ENCODE measurements at places on chromosomes 7 and 10.

DNA sequence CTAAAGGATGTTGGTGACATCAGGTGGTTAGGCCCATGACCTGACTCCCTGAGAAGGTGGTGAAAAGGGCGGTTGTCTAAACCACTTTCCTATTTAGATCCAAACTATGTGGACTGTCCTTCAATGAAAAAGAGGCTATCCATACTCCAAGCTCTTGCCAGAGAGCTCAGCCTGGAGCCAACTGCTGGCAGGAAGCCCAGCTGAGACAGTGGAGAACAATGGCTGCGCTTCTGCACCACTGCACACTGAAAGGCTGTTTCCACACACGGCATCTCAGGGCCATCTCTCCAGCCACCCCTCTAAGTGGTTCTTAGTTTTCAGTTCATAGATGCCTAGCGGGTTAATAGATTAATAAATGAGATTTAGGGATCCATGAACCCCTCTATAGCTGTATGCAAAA is 488.8 kb upstream of the ZMIZ1 start:
- no peak for DNase-seq

DNA sequence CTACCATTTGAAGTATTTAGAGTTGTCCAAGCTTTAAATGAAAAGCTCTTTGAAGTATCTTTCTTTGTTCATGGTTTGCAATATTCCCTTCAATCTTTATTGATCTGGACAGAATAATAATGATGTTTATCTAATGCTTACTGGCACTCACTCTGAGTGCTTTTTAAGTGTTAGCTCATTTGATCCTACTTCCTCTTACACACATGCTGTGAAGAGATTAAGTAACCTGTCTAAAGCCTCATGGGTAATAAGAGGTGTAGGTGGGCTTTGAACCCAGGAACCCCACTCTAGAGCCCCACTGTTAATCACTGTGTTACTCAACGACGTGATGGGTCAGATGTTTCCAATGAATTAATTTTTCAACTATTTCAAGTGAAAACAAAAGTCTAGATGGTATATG is 31.1 kb upstream of the ADD3 start:
- DNase-seq: no peak

DNA sequence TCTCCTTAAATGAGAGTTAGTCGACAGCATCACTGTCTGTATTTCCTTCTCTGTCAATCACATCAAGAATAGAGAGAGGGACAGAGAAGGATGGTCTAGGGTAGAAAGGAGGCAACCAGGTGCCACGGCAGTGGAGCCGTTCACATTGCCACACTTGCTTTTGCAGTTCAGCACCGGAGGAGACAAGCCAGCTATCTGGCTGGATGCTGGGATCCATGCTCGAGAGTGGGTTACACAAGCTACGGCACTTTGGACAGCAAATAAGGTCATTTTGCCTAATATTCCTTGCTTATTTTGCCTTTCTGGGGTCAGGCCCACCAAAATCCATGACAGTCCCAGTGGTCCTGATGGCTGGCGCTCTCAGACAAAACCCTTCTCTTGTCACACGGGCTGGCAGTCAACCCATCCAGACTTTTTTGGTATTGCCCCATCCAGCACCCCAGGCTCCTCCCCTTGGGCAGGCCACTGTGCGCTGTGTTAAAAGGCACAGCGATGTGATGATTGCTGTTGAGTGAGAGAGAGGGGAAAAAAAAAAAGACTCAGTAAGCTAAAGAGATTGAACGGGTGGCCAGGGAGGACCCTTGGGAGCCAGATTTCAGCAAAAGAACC is 8.4 kb downstream of the CPA2 start:
- DNase-seq: no peak

DNA sequence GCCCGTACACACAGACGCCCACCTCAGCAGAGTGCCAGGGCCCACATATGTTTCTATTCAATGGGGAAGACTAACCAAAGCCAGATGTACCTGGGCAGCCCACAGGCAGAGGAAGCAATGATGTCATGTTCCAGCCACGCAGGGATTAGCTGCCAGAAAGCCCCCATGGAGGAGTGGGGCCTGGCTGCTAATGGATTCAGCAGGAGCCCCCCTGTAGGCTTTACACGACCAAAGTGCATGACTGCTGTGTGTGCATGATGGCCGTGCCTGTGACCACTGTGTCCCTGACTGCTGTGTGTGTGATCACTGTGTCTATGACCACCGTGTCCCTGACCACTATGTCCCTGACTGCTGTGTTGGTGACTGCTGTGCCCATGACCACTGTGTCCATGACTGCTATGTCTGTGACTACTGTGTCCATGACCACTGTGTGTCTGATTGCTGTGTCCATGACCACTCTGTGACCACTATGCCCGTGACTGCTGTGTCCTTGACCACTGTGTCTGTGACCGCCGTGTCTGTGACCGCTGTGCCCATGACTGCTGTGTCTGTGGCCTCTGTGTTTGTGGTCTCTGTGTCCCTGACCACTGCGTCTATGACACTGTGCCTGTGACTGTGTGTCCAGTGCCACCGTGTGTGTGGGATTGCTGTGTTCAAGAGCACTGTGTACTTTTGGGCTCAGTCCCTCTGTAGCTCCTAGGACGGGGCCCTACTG is 409.3 kb downstream of the RPS24 start:
- no peak for DNase-seq

GRCh38 chr7:76377186-76377918 is 18.6 kb upstream of the YWHAG start:
- DNase-seq: no peak

DNA sequence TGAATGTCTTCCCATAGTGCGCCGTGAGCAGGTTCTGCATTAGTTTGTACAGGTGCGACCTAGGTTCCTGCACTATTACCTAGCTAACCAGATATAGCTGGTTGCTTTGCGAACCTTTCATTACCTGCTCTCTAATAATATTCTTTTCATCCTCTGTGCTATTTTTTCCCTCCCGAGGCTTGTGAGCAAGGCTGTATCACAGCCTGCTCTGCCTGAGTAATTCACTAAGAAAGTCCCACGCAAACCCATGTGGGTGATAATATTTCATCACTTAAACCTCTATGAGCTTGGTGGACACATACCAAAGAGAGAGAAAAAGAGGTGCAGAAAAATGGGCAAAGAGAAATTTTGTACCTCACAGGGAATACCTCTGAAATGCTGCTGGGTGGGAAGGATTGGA is 8.4 kb downstream of the INHBA start:
- DNase-seq: no peak

- DNase-seq: no peak
Observed at GRCh38 chr7:54874804-54875203, 115.8 kb upstream of the SEC61G start.

- no peak for DNase-seq
Observed at GRCh38 chr10:28902215-28902614, 224.9 kb downstream of the BAMBI start.

DNA sequence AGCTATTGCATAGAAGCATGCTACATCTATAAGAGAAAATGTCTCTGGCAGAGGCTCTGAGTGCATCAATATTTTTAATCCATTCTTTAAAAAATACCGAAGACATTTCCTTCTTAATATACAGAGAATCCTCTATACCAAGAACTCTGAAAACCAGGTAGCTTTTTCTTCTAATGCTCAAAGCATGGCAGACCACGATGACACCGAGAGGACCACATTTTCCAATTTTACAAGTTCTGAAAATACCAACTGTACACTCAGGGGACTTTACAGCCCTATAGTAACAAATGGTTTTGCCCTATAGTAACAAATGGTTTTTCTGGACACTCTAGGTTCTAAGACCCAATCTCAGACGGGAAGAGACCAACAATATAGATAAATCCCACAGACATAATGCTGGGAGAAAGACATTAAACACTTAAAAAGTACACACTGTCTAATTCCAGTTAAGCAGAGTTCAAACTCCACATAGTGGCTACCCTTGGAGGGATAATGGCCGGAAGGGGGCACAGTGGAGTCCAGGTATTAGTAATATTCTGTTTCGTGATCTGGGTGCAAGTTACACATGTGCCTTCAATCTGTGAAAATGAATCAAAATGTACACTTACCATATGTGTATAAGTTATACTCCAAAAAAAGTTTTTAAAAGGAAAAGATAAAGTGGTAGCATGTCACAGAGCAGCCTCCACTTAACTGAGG is 26.2 kb downstream of the CCDC6 start:
- no peak for DNase-seq

- no peak for DNase-seq
Observed at GRCh38 chr7:31084226-31084625, 32.1 kb downstream of the ADCYAP1R1 start.

DNA sequence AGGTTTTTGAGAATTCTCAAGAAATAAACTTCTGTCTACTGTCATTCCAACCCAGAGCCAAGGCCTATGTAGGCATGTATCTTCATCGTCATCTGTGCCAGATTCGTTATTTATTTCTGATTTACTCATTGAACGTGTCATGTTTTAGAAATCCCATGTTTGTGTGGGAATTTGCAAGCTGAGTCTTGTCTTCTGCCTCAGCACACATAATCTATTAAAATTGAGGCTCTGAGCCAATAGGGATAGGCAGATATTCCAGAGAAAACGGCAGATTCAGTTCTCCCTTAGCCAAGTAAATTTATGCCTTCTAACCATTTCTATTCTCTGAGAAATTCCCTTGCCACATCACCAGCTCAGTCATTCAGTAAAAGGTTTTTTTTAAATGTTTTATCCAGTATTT is 444.6 kb downstream of the REEP3 start:
- no peak for DNase-seq

GRCh38 chr10:80458638-80459037 is 4.5 kb downstream of the TSPAN14 start:
- no peak for DNase-seq

DNA sequence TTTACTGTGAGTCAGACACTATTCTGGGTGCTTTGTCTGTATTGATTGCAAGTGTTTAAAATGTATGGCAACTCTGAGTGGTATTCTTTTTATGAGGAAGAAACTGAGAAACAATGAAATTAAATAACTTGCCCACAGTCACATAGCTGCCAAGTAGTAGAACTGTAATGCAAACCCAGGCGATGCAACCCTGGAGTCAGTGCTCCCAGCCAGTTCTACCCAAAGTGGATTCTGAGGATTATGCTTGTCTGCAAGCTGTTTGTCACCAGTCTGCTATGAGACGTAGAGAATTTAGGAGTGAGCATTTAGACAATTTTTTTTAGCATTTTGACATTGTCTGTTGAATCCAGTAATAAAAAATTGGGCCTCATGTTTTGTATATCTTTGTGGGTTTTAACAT is 306.0 kb upstream of the LRGUK start:
- DNase-seq: no peak

DNA sequence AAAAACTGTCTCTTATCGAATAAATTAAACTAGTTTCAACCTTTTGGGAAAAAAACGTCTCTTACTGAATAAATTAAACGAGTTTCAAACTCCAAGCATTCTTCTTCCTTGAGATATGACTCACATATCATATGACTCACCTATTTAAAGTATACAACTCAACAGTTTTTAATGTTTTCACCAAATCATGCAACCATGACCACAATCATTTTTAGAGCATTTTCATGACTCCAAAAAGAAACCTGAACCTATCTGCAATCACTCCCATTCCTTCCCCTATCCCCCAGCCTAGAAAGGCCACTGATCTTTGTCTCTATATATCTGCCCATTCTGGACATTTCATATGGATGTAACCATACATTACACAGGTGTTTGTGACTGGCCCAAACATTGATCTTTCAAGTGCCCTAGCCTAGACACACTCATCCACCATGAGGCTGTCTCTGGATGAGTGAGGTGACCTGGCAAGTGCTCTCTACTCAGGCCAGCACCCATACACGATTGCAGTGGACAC is 115.3 kb downstream of the PIP4K2A start:
- DNase-seq: no peak

DNA sequence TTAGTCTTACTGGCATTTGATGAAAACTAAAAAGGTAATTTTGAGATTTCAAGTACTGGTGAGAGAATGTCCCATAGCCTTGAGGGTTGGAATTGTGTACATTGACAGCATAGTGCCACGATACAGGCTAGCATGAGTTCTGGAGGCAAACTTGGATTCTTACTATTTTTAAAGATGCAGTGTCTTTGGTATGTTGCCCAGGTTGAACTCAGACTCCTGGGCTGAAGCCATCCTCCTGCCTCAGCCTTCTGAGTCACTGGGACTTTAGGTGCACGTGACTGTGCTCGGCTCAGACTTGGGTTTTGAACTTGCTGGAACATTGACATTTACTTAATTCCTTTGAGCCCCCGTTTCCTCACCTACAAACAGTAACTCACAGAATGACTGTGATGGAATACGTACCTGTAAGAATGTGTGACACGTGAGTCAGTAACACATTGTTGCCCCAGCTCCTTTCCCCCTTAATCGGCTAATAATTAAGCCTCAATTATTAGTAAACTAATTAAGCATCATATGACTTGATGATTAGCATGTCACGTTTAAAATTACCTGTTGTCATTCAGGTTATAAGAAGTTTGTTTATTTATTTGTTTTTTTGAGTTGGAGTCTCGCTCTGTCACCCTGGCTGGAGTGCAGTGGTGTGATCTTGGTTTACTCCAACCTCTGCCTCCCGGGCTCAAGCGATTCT is 10.6 kb downstream of the DNAJB6 start:
- no peak for DNase-seq

- DNase-seq: no peak
Observed at GRCh38 chr7:103727982-103728610, 261.4 kb downstream of the RELN start.

DNA sequence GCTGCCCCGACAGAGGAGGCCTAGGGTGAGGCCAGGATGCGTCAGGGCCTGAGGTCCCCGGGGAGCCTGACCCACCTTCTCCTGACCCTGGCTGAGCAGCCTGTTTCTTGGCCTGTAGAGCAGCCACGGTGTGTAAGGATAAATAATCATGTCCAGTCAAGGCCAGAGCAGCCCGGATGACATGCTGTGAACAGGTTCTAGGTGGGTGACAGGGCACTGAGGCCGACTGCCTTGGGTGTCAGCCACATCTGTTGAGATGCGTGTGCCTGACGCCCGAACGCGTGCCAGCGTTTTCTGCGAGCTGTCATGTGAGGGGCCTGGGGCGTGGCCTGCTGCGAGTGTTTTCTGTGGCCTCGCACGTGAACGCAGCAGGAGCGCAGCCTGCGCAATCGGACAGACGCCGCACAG is 118.3 kb downstream of the FAM53B start:
- DNase-seq: no peak

DNA sequence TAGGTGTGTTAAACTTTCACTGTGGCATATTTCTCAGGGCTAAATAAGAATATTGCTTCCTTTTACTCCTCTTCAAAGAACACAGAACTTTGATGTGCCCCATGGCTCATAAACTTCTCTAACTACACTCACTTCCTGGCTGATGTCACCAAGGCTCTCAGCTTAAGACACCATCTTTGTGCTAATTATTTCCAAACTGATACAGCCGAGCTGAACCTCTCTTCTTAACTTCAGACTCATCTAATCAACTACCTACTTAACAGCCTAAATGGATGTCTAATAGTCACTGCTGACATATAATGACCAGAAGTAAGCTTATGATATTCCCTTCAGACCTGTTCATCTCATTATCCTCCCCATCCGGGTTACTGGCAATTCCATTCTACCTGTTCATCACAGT is 3.6 kb downstream of the C10orf67 start:
- no peak for DNase-seq

GRCh38 chr10:48523820-48524758 is 80.8 kb downstream of the ARHGAP22 start:
- DNase-seq: peak; percentile 16
